Vagina (tissue), 2 donors: ENCODE measurements at places on chromosomes 5 and 9. TPM values are rescaled to one million over a fixed set of nuclear protein-coding genes. Genes with fewer than 3 reads are reported as not detected.

The PCDHA9 gene
- 0.25 TPM for total RNA-seq

The SHB gene
- 20.9 TPM for total RNA-seq

The CYSRT1 gene
- 24.3 TPM for total RNA-seq

The MEF2C gene
- 22.3 TPM for total RNA-seq

The SLC27A6 gene
- 2.9 TPM for total RNA-seq

The HRCT1 gene
- total RNA-seq: 5.4 TPM

The FIBCD1 gene
- not detected for total RNA-seq

The NFIL3 gene
- total RNA-seq: 132 TPM

The PCDHGB6 gene
- 12.5 TPM for total RNA-seq

The ACTBL2 gene
- total RNA-seq: not detected

The C9orf153 gene
- not detected for total RNA-seq

The SLC46A2 gene
- total RNA-seq: not detected

The SPATA9 gene
- total RNA-seq: not detected

The PCDHGA1 gene
- not detected for total RNA-seq

- DNase-seq: no peak
- H3K27me3 ChIP-seq: no peaks in the 10 kb centered on the region
- no peaks in the 10 kb centered on the region for H3K4me1 ChIP-seq
- H3K27ac ChIP-seq: no peak overlapping the region
- H3K36me3 ChIP-seq: no peaks in the 10 kb centered on the region
These were observed 72.8 kb upstream of the COL5A1 start for GRCh38 chr9:134568811-134569210.

DNA sequence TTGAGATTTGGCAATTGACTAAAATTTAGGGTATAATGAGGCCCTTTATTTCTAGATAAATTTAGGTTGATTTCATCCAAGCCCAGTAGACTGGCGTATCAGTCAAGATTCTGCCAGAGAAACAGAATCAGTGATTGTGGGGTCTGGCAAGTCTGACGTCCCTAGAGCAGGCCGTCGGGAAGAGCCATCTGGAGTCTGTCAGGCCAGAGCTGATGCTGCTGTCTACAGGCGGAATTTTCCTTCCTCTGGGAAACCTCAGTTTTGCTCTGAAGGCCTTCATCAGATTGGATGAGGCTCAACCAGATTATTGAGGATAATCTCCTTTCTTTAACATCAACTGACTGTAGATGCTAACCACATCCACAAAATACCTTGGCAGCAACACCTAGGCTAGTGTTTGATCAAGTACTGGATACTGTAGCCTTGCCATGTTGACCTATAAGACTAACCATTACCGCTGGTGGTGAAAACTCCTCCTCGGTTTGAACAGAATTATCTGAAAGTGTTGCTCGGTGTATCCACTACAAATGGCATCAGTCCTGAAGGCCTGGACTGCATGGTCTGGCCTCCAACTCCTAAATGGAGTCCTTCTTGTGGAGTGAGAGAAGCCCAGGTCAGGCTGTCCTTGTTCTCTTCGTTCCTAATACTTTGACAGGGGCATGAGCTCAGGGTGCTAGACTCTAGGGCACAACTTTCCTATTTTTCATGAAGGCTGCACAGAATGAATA lies 83.2 kb upstream of the ANKH start:
- no peaks in the 10 kb centered on the region for H3K36me3 ChIP-seq
- DNase-seq: no peak

GRCh38 chr9:115808695-115809094 lies 344.9 kb upstream of the PAPPA start:
- H3K4me1 ChIP-seq: no peaks in the 10 kb centered on the region
- DNase-seq: no peak
- no peaks in the 10 kb centered on the region for H3K36me3 ChIP-seq
- H3K4me3 ChIP-seq: no peak overlapping the region

- peaks cover 66% of the 10 kb centered on the region for H3K4me1 ChIP-seq
- no peaks in the 10 kb centered on the region for H3K36me3 ChIP-seq
- H3K27ac ChIP-seq: peak overlapping the region; percentile 90
- no peak overlapping the region for H3K4me3 ChIP-seq
- no peak for DNase-seq
These were observed 19.4 kb upstream of the NOTCH1 start for GRCh38 chr9:136565086-136565714.

- no peak for DNase-seq
- no peak overlapping the region for H3K27ac ChIP-seq
- H3K4me3 ChIP-seq: no peak overlapping the region
These were observed 51.5 kb upstream of the NR3C1 start for GRCh38 chr5:143454936-143455516.

GRCh38 chr5:179836225-179837019 lies 15.7 kb downstream of the SQSTM1 start:
- no peaks in the 10 kb centered on the region for H3K27me3 ChIP-seq
- H3K4me1 ChIP-seq: peaks cover 9% of the 10 kb centered on the region
- no peak for DNase-seq
- H3K4me3 ChIP-seq: no peak overlapping the region
- peaks cover 7% of the 10 kb centered on the region for H3K36me3 ChIP-seq

GRCh38 chr5:181151146-181151545 lies 3.8 kb downstream of the OR2V2 start:
- no peak overlapping the region for H3K4me3 ChIP-seq
- H3K36me3 ChIP-seq: no peaks in the 10 kb centered on the region

DNA sequence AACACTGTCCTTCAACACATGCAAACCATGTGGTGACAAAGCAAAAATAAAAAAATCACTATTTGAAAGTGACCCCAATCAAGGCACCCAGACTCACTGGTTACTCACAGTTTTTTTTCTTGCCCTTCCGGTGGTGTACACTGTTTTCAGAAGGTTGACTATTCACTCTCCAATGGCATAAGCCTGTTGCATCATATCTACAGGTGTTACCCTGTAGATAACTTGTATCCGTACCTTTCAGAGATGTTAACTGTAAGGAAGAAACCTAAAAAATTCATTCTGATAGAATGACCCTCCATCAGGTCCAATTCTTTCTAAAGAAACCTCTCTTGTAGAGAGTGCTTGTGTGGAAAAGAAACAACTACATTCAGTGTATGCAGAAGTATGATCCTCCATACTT lies 193.6 kb upstream of the RASA1 start:
- no peaks in the 10 kb centered on the region for H3K27me3 ChIP-seq
- no peak overlapping the region for H3K4me3 ChIP-seq
- no peak overlapping the region for H3K27ac ChIP-seq
- H3K4me1 ChIP-seq: no peaks in the 10 kb centered on the region
- no peak for DNase-seq

DNA sequence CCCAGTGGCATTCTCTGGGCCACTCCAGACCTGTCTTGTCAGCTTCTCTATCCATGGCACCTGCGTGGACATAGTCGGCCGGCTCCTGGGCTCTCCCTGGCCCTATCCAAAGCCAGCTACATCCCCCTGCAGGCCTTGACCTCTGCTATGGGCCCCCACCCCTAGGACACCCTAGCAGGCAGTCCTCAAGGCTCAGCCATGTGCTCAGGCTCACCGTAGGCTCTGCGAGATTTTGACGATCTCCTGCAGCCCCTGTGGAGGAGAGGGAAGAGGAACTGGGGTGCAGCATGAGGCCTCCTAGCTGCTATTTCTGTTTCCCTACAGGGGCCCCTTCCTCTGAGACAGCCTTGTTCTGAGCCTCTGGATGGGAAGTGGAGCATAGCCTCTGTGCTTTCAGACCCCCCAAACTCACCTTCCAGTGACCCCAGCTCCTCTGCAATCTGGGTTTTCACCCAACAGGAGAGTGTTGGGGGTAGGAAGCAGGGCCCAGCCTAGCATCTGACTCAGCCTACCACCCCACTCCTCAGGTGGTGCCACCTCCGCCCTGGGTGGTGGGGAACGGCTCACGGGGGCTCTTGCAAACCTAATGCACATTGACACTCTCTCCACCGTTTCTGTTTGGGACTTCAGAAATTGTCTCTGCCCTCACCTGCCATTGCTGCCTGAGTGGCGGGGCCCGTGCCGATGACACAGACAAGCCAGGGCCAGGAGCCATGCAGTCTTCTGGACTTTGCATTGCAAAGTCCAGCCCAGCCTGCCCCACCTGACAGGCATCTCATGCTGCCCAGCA lies 36.7 kb downstream of the HRH2 start:
- no peaks in the 10 kb centered on the region for H3K4me1 ChIP-seq
- DNase-seq: no peak
- H3K36me3 ChIP-seq: no peaks in the 10 kb centered on the region
- no peak overlapping the region for H3K27ac ChIP-seq

GRCh38 chr9:109940561-109940960 lies 160.6 kb downstream of the PALM2AKAP2 start:
- H3K36me3 ChIP-seq: no peaks in the 10 kb centered on the region
- H3K4me3 ChIP-seq: no peak overlapping the region
- H3K27me3 ChIP-seq: no peaks in the 10 kb centered on the region
- no peak overlapping the region for H3K27ac ChIP-seq
- no peak for DNase-seq
- no peaks in the 10 kb centered on the region for H3K4me1 ChIP-seq

GRCh38 chr9:34380034-34380510 lies 3.4 kb upstream of the MYORG start:
- peak overlapping the region; percentile 45 for H3K4me3 ChIP-seq
- DNase-seq: no peak
- peaks cover 47% of the 10 kb centered on the region for H3K4me1 ChIP-seq
- H3K27me3 ChIP-seq: no peaks in the 10 kb centered on the region
- H3K36me3 ChIP-seq: no peaks in the 10 kb centered on the region
- no peak overlapping the region for H3K27ac ChIP-seq

GRCh38 chr5:32202394-32202793 lies 28.3 kb upstream of the GOLPH3 start:
- peaks cover 11% of the 10 kb centered on the region for H3K4me1 ChIP-seq
- H3K4me3 ChIP-seq: no peak overlapping the region
- H3K27ac ChIP-seq: no peak overlapping the region
- no peak for DNase-seq
- no peaks in the 10 kb centered on the region for H3K27me3 ChIP-seq
- H3K36me3 ChIP-seq: no peaks in the 10 kb centered on the region

- no peaks in the 10 kb centered on the region for H3K4me1 ChIP-seq
- no peak overlapping the region for H3K27ac ChIP-seq
- no peaks in the 10 kb centered on the region for H3K27me3 ChIP-seq
- H3K36me3 ChIP-seq: no peaks in the 10 kb centered on the region
- H3K4me3 ChIP-seq: no peak overlapping the region
These were observed 7.1 kb upstream of the IFNA6 start for GRCh38 chr9:21357479-21358460.

DNA sequence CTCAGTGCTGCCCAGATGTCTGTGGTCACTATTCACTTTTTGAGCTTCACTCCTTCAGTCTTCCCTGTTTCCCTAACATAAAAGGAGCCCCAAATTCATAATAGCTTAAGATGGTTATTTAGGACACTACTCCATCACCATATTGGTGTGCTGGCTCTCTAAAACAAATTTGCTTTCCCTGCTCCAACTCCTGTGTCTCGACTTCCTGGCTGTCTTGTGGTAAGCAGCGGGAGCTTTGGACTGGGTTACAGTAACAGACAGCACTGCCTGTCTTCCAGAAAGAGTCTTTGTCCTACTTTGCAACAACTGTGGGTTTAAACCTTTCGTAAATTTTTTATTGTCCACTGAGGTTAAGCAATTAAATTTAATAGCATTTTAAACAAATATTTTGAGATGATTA lies 389.4 kb downstream of the CDH9 start:
- no peaks in the 10 kb centered on the region for H3K4me1 ChIP-seq
- no peak for DNase-seq
- no peaks in the 10 kb centered on the region for H3K36me3 ChIP-seq
- no peaks in the 10 kb centered on the region for H3K27me3 ChIP-seq
- no peak overlapping the region for H3K27ac ChIP-seq
- no peak overlapping the region for H3K4me3 ChIP-seq

GRCh38 chr9:16624744-16625117 lies 245.7 kb downstream of the BNC2 start:
- H3K4me1 ChIP-seq: peaks cover 41% of the 10 kb centered on the region
- H3K36me3 ChIP-seq: no peaks in the 10 kb centered on the region
- H3K27me3 ChIP-seq: no peaks in the 10 kb centered on the region
- no peak for DNase-seq
- no peak overlapping the region for H3K4me3 ChIP-seq
- H3K27ac ChIP-seq: peak overlapping the region; percentile 13

DNA sequence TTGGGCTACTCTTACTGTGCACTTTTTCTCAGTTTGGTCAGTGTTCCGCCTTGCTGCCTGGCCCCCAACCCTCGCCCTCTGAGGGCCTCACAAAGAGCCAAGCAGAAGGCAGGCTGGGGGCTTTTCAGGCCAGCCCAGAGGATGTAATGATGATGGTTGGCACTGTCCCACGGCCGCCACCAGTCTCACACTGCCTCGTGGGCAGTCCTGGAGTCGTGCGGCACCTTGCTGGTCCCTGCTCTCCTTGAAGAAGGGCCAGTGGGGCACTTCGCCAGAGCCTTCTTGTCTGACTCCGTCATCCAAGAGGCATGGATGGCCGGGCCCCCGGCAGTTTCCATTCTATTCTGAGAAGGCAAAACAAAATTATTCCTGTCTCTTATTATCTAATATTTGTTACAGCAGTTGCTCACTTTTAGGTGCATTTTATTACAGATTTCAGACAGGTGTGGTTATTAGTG lies 21.0 kb downstream of the TENT4A start:
- H3K27me3 ChIP-seq: no peaks in the 10 kb centered on the region
- no peak overlapping the region for H3K27ac ChIP-seq
- H3K4me3 ChIP-seq: no peak overlapping the region
- peaks cover 15% of the 10 kb centered on the region for H3K36me3 ChIP-seq
- DNase-seq: no peak

- no peak overlapping the region for H3K27ac ChIP-seq
- H3K27me3 ChIP-seq: no peaks in the 10 kb centered on the region
- DNase-seq: peak; percentile 34
- no peak overlapping the region for H3K4me3 ChIP-seq
These were observed 269.9 kb downstream of the CDK5RAP2 start for GRCh38 chr9:120310035-120310434.

DNA sequence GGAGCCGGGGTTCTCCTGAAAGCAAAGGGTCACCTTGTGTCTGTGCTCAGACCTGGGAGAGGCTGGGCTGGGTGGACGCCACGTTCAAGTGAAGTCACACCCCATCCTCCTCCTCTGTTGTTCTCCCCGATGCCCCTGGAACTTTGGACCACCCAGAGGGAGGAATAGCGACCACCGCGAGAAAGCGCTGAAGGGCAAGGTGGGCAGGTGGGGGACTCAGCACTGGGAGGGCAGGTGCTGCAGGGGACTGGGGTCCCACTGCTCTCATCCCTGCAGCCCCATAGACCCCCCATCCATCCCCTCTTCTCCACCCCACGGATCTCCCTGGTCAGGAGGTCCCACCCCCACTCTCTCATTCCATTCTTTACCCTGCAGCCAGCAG lies 48.8 kb upstream of the COL5A1 start:
- H3K36me3 ChIP-seq: no peaks in the 10 kb centered on the region
- H3K4me1 ChIP-seq: peaks cover 21% of the 10 kb centered on the region
- H3K4me3 ChIP-seq: no peak overlapping the region
- peak overlapping the region; percentile 76 for H3K27ac ChIP-seq
- DNase-seq: no peak
- H3K27me3 ChIP-seq: no peaks in the 10 kb centered on the region

- no peak for DNase-seq
- no peaks in the 10 kb centered on the region for H3K27me3 ChIP-seq
- H3K27ac ChIP-seq: no peak overlapping the region
- H3K4me1 ChIP-seq: peaks cover 20% of the 10 kb centered on the region
These were observed 3.7 kb upstream of the MRNIP start for GRCh38 chr5:179862296-179862695.

GRCh38 chr5:154285661-154286408 lies 95.3 kb downstream of the GALNT10 start:
- H3K27me3 ChIP-seq: no peaks in the 10 kb centered on the region
- H3K36me3 ChIP-seq: no peaks in the 10 kb centered on the region
- DNase-seq: peak; percentile 25
- H3K4me3 ChIP-seq: no peak overlapping the region
- peaks cover 23% of the 10 kb centered on the region for H3K4me1 ChIP-seq
- H3K27ac ChIP-seq: no peak overlapping the region
